NCI-H526 treated with DMSO at 0.1 percent for 48 hours (cell line): ENCODE measurements at places on chromosomes 7 and 10.
A peak's percentile ranks its signal among the peaks of the same experiment; 100 is the strongest.

DNA sequence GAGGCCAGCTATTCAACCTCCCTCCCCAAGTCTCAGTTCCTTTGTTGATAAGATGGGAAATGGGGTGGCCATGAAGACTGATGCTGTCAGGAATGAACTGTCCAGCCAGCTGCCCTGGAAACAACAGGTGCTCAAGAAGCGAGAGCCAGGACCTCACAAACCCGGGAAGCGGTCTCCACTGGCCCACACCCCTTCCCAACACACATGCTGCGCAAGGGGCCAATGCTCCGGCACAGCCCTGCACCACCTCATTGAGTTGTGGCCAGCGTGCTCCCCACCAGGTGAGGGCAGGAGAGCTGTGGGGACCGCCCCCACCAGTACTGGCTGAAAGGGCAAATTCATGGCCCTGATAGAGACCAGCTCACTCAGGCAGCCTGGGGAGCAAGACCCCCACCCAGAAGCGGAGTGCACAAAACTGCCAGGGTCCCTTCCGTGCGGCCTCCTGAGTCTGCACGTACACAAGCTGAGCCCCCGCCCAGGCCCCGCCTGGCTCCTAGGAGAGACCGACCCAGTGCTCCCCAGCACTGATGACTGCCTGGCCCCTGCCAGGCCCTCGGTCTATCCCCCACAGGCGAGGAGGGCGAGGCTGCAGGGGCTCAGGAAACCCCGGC lies 216.6 kb downstream of the MAD1L1 start:
- no peak for DNase-seq

DNA sequence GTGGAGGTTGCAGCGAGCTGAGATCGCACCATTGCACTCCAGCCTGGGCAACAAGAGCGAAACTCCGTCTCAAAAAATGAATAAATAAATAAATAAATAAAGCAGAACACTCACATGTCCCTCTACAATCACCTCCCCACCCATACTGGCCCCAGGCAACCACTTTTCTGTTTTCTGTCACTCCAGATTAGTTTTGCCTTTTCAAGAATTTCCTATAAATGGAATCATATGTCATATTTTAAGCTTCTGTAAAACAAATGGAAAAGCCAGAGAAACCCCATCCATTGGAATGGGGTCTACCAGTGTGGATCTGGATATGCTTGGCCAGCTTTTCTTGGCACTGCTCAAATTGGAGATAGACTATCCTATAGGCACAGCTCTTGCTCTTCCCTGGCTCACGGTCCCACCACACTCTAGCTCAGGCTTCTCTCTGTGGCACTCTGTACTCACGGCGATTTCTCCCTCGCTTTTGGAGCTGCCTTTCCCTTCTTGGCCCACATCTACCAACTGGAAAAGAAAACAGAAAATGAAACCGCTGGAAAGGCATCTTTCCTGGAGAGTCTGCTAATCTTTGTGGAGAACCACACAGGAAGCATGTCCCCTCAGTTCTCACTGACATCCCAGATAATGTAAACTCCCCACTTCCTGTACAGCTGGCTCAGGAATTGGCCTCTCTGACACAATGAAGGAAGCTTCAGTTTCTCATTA lies 210.1 kb downstream of the JCAD start:
- no peak for DNase-seq

DNA sequence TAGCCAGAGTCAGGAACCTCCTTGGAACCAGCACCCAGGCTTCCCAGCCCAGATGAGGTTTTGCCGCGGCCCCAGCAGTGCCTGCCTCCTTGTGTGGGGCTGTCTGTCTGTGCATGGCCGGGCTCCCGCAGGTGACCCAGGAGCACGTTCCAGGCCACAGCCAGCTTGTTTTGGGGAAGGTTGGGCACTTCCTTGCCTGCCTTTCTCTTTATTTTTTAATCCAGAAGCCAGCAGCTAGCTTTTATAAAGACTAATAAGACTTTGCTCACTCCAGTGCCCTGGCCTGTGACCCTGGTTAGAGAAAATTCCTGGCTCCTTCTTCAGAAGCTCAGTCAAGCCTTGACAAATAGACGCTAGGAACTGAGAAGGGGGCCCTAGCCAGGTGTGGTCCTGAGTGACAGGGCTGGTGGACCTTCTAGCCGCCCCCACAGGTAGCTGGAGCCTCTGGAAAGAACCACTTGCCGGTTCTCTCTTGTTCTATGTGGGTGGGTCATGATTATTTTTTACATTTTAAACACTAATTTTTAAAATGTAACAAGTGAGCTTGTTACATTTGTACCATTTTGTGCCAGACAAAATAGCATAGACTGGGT lies 837 bp downstream of the SLC29A3 start:
- DNase-seq: no peak

DNA sequence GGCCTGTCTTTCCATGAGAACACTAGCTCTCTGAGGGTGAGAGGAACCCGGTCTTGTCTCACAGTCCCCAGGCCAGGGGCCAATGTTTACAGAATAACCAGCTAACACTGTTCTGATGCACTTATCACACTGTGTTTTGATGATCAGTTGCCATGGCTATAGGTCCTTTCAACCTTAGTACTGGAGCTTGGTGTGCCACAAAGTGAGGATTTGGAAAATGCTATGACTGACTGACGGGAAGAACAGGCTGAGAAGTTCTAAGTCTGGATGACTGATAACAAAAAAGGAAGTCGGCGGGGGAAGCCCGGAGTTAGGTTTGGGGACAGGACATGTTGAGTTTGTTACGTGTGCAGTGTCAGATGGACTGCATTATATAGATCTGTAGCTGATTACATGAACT lies 141.8 kb downstream of the CTTNBP2 start:
- DNase-seq: no peak

DNA sequence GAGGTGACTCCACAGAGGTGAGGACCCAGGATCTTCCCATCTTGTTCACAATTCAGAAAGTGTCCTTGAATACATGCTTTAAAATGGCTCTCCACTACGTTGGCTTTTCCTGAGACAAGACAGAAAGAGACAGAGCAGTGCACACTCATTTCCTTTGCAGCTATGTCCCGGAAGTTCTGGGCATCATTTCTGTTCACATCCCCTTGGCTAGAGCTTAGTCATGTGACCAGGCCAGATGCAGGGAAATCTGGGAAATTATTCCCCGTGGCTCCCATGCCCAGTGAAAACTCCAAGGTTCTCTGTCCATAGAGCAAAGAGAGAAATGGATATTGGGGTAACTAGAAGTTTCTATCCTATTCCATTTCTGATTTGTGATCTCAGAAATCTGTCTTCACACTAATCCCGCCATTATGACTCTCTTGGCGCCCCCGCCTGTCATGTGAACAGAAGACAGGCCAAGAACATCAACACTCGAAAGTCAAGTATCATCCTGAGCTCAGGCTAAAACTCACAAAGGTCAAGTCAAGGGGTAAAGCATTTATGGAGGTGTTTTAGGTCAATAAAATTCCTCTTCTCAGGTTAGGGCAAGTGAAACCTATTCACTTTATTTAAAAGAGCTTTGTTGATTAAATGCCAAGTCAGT lies 251.4 kb upstream of the HABP2 start:
- DNase-seq: no peak

- no peak for DNase-seq
Measured at GRCh38 chr7:154844955-154845354, 158.0 kb downstream of the PAXIP1 start.

DNA sequence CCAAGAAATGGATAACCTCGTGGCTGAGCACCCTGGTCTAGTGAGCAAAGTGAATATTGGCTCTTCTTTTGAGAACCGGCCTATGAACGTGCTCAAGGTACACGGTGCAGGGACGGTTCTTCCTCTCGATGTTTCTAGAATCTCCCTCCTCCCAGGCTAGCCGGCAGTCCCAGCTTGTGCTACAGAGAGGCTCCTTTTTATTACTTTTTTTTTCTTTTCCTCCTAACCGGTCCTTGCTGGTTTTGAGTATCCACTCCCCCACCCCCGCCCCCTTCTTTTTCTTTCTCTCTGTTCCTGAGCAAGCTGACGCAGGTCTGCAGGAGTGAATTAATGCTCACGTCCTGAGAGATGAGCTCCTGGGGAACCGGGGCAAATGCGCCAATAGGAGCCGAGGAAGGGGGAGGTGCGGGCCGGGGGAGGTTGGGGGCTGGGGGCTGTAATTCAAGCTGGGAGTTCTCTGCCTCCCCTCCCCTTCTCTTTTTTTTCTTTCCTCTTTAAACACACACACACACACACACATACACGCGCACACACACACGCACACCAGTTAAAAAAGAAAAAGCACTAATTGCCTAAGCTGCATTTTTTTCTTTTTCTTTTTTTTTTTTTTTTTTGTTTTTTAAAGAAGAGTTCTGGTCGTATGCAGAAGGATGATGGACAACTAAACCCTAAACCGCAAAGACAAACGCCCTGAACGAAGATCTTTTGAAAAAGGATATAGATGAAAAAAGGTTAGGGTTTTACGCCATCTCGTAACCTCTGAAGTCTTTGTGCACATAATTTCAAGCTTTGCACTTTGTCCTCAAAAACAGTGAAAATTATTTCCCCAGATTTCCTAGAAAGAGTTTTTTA lies 6.6 kb downstream of the CPA2 start:
- peak; percentile 73 for DNase-seq

GRCh38 chr7:149281508-149282330 lies 19.7 kb downstream of the ZNF783 start:
- DNase-seq: no peak

- DNase-seq: no peak
Measured at GRCh38 chr7:32393861-32394260, 96.3 kb downstream of the LSM5 start.

- no peak for DNase-seq
Measured at GRCh38 chr7:17181482-17181881, 117.0 kb upstream of the AHR start.

- no peak for DNase-seq
Measured at GRCh38 chr10:132704008-132704814, 81.7 kb downstream of the NKX6-2 start.

- no peak for DNase-seq
Measured at GRCh38 chr7:109659261-109659660, 1089.6 kb downstream of the DNAJB9 start.

- no peak for DNase-seq
Measured at GRCh38 chr10:19889256-19889655, 73.0 kb downstream of the PLXDC2 start.

DNA sequence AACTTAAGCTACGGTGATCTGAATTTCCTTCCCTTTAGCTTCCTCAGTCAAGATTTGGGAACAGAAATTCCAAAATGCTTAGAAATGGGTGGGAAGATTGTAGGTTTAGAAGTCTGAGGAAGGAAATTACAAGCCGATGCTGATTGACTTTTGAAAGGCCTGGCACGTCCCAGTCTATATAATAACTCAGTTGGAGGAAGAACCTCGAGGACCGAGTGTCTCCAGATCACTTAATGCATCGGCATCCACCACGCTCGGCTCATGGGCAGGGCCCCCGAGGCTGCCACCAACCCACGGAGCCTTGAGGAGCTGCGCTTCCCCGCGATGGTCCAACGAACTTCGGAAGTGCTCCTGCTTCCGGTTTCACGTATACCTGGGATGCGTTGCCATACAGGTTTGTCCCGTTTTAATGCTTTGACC lies 10.4 kb upstream of the SP8 start:
- no peak for DNase-seq

DNA sequence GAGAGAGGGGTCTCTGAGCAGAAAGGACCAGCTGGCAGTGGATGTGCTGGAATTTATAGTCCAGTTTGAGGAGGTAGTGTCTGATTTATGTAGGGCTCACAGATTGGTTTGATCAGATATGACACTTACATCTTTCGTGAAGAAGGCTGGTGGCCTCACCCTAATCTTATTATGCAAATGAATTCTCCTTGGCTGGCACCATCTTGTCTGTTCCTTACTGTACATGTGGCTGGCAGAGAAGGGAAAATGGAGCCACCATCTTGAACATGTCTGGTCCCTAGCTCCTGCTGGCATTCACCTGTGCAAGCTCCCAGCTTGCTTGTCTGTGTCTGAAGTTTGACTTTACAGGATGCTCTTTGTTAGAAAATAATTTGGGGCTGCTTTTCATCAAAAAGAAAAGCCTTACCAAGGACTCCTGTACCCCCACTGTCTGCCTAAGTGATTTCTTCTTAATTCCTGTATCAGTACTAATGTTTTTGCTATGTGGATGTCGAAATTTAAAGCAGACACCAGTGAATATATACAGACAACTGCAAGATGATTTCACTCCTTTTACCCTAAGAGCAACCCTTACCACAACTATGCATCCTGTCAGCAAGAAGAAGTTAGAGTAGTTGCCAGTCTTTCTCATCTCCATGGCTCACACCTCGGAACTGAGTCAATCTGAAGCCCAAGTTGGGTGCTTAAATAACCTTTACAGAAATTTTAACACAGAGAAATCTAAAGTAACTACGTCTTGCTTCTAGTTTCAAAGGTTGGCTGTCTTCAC lies 322.0 kb upstream of the SEMA3D start:
- DNase-seq: no peak

GRCh38 chr7:44292876-44293560 lies 32.4 kb downstream of the CAMK2B start:
- DNase-seq: no peak

DNA sequence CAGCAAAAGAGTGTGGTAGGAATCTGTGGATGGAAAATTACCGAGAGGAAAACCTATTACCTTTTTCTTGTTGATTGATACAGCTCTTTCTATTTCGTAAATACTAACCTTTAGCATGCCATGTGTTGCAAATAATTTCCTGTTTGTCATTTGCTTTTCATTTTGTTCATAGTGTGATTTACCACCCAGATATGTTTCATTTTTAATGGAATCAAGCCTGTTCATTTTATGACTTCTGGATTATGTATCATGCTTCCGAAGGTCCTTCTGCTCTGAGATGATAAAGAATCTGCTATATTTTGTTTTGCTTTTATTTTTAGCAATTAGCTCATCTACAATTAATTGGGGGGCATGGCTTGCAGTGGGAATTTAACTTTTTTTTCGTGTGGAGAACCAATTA lies 46.5 kb downstream of the INPP5F start:
- DNase-seq: no peak

DNA sequence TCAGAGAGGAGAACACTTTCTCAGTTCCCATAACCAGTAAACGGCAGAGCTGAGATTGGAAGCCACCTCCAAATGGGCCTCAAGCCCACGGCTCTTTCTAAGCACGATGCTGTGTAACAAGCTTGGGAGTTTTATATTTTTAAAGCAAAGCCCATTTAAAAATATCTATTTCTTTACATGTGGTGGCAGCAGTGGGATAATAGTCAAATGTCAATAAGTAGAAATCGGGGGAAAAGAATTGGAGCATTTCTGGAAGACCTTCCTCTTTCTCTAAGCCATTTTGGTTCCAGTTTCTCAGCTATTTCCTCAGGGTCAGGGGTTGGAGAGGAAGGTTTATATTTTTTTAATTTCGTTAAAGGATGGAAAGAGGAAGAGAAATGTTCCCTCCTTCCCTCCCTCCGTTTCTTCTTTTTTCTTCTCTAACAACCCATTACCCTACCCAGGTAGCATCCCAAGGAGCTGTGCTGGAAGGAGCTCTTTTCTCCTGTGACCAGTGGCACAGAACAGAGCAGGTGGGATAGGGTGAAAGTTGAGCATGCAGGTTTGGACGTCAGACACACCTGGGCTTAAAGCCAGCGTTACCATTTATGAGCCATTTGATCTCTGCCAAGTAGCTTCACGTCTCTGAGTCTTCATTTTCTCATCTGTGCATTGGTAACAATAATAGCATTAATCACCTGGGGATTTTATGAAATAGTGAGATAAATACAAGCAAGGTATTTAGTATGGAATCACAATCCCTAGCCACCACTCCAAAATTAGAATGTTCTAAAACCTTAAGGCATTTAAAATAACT lies 515.7 kb downstream of the RPS24 start:
- peak; percentile 6 for DNase-seq
